ENCODE measurements at places on chromosomes 1 and 21.

DNA sequence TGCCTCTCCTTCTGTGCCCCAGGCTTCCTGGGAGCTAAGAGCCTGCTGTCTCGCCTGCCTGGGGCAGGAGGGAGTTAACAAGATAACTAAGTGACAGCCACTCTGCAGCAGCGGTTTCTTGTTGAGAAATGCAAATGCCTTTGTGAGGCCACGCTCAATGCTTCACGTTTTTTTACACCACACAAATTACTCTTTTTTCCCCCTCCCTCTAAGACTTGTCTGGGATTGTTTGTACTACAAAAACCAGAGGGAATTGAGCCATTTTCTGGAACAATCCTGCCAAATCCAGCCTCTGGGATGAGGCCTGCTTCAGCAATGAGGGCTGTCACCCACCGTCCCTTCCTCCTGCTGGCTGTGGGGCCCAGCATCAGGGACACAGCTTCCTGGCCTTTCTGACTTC, 119.6 kb downstream of the ACTL8 start:
- DNase-seq, result no peak

GRCh38 chr1:204254031-204254661, 40.4 kb upstream of the GOLT1A start:
- no peak for DNase-seq

- no peak for DNase-seq
Measured at GRCh38 chr1:241810769-241811405, 37.1 kb upstream of the EXO1 start.

- DNase-seq, result no peak
Measured at GRCh38 chr1:36965275-36966159, 68.8 kb downstream of the GRIK3 start.

- DNase-seq, result no peak
Measured at GRCh38 chr1:111201275-111202090, 1.0 kb upstream of the DENND2D start.

- DNase-seq, result no peak
Measured at GRCh38 chr21:45326169-45326851, 38.6 kb upstream of the POFUT2 start.

GRCh38 chr1:174764191-174764590, 235.6 kb upstream of the CACYBP start:
- DNase-seq, result no peak

DNA sequence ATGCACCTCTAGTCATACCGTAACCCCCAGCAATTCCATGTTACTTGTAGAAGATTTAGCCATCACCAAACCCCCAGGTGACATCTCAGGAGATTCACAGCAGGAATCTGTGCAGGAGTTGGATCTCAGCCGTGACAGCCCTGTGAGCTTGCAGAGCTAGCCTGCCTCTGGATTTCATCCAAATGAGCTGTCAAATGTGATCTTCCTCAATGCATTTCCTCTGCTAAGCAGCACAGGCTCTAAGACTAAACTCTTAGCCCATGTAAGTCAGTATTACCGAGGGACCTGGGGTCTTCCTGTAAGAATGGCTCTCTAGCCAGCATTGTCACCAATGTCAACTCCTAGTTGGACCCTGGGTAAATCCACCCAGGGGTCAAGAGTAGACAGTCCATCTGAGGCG, 41.7 kb downstream of the UMODL1 start:
- DNase-seq, result no peak

DNA sequence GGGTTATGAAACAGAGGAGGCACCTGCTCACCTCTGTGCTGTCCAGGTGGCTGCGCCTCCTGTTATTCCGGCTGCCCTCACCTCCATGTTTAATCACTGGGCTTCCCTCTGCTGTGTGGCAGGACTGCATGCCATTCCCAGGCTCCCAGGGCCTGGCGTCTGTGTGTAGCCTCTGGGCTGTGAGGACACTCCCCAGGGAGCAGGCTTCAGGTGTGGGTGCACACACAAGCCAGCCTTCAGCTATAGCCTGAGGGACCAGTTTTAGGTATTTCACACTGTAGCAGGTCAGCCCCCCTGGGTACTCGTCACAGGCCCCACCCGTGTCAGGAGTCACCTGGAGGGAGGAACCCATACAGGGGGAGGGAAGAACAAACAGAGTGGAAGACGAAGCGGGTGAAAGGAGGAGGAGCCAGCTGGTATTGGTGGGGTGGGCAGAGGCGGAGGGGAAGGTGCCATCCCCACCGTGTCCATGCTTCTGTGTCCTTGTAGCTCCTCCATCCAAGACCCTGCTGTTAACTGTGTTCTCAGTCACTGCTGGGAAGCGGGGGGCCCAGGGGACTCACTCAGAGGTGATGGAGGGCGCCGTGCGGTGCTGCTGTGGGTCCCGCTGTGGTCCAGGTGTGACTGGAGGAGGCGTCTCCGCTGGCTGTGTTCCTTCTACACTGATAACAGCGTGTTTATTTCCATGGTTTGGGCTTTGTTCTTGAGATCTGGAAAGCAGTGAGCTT, 158.6 kb downstream of the PGBD5 start:
- no peak for DNase-seq

GRCh38 chr1:35580949-35581388, 7.9 kb downstream of the TFAP2E start:
- DNase-seq, result no peak

GRCh38 chr1:57632401-57632800, 208.5 kb upstream of the DAB1 start:
- DNase-seq, result no peak

GRCh38 chr1:150972417-150972940, 2.2 kb downstream of the CERS2 start:
- DNase-seq, result no peak

DNA sequence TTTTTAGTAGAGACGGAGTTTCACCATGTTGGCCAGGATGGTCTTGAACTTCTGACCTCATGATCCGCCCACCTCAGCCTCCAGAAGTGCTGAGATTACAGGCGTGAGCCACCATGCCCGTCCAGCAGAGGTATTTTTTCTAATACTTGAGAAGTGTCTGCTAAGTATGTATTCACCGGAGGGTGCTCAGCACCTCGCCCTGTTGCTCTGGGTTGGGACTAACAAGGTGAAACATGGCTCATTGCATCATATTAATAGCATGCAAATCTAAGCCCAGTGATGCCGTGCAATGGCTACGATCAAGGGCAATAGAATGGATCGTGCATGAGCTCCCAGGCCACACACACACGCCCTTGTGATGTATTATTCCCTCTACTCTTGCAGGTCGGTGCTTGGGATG, 68.7 kb downstream of the PDE9A start:
- DNase-seq, result no peak

- no peak for DNase-seq
Measured at GRCh38 chr1:23449958-23450357, 25.4 kb upstream of the TCEA3 start.

DNA sequence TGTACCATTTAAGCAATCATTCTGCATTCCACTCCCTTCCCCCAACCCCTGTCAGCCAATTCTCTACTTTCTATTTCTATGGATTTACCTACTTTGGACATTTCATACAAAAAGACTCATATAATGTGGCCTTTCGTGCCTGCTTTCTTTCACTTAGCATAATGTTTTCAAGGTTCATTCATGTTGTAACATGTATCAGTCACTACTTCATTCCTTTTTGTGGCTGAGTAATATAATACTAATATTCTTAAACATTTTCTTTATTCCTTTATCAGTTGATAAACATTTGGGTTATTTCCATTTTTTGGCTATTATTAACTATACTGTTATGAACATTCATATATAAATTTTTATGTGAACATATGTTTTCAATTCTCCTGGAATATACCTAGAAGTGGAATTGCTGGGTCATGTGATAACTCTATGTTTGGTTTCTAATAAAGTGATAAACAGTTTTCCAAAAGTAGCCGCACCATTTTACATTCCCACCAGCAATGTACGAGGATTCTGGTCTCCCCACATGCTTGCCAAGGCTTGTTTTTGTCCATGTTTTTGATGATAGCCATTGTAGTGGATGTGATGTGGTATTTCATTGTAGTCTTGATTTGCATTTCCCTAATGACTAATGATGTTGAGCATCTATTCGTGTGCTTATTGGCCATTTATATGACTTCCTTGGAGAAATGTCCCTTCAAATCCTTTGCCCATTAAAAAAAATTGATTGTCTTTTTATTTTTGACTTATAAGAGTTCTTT, 61.9 kb upstream of the GNG12 start:
- no peak for DNase-seq

GRCh38 chr1:95386371-95386770, 152.4 kb downstream of the RWDD3 start:
- no peak for DNase-seq

- DNase-seq, result no peak
Measured at GRCh38 chr21:44927587-44928461, 7.1 kb upstream of the ITGB2 start.
